Heart left ventricle (tissue), 16 donors: ENCODE measurements at places on chromosomes 1 and 21. TPM values are rescaled to one million over a fixed set of nuclear protein-coding genes. Genes with fewer than 3 reads are reported as not detected.

DNA sequence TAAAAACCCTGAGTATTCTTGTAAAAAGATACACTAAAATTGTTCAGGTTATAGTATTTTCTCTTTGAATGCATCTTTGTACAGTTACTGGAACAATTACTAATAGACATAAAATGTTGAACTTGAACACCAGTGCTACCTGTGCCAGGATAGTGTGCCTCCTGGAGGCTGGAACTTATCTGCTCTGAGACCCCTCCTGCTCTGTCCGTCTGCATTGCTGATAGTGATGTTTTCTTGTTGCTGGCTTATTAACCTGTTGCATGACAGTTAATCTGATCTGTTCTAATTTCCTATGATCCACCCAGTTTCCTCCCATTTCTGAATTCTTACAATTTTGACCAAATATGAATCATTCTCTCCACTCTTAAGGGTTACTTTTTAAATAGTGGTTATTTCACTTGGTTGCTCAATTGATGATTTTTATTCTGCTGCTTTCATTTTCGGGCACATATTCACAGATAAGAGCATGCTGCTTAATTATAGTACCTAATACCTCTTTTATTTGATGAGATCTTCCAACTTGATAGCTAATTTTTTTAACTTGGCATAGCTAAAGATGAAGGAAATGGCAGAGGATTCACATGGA lies 101.4 kb downstream of the CC2D1B start:
- DNase-seq, result no peak

DNA sequence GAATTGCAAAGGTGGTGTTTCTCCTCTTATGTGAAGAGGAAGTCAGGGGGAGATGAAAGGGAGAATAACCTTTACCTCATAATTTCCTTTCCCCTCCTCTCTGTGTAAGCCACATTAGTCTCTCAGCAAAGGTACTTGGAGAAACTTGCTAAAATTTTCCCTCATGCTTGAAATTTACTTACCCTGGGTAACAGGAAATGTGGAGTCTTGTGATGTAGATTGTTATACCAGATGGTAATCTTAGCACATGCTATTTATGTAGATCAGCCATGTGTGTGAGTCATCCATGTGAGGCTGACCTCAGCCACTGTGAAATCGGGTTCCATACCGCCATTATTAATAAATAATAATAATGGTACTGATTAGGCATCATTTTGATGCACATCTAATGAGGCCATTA lies 128.4 kb downstream of the TGFB2 start:
- DNase-seq, result no peak

DNA sequence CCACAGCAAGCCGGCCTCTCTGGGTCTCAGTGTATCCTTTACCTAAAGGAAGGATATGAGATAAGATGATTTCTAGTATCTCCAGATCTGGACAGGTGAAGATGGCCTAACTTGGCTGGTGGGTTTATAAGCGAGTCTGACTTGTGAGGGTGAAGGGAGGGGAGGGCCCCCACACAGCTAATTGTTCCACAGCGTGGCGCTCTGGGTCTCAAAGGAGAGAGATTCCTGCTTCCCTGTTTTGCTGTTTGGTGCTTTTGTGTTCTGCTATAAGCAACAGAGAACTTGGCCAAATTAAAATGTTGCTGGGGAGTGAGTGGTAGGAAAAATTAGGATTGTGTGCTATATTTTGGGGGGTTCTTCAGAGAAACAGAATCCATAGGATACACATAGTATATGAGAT lies 28.9 kb upstream of the NLRP3 start:
- DNase-seq, result no peak

GRCh38 chr1:154155251-154155650 lies 378 bp upstream of the NUP210L start:
- DNase-seq, result peak; percentile 22

GRCh38 chr1:29427614-29428279 lies 191.4 kb downstream of the PTPRU start:
- no peak for DNase-seq

DNA sequence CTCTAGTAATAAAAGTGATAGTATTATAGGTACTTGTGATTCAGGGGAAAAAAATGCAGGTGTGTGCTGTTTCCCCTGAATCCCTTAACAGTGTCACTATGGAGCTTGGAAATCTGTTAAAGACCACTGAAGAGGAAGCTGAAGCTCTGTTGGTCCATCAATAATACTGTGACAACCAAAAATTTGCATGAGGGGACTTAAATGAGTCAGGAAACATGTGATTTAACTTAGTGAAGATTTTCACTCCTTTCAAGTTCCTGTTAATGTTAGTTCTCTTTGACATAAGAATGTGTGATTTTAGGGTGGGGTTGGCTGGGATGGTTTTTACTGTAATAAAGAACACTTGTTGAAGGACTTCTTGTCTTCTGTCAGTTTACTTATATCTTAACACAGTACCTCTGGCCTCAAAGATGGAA lies 32.0 kb downstream of the VANGL2 start:
- no peak for DNase-seq

The MRPL37 gene
- 80.5 TPM for total RNA-seq

- no peak for DNase-seq
Measured at GRCh38 chr1:49363628-49364027, 586.9 kb upstream of the BEND5 start.

GRCh38 chr1:238466459-238466858 lies 575.7 kb upstream of the ZP4 start:
- no peak for DNase-seq

DNA sequence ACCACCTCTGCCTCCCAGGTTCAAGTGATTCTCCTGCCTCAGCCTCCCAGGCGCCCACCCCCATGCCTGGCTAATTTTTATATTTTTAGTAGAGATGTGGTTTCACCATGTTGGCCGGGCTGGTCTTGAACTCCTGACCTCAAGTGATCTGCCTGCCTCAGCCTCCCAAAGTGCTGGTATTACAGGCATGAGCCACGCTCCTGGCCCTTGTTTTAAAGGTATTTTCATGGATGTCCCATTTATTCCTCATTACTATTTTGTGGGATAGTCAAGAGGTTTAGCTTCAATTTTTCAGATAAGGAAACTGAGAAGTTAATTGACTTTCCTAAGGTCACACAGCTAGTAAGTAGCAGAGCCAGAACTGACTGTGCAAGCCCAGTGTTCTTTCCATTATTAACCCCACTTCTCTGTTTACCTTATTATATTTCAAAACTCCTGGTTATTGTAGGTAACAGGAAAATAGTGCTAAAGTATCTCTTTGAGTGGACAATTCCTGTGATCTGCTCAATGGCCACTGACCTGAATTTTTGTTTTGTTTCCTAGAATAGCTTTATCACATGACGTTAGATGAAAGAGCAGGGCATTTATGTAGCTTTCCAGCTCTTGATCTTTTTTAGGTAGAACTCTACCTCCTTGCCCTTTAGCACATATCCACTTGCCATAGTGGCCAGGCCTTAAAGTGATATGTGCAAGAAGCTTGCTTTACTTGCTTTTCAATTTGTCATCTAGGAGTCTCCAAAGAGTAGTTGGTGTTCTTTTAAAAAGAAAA lies 13.6 kb downstream of the ZYG11B start:
- DNase-seq, result no peak

DNA sequence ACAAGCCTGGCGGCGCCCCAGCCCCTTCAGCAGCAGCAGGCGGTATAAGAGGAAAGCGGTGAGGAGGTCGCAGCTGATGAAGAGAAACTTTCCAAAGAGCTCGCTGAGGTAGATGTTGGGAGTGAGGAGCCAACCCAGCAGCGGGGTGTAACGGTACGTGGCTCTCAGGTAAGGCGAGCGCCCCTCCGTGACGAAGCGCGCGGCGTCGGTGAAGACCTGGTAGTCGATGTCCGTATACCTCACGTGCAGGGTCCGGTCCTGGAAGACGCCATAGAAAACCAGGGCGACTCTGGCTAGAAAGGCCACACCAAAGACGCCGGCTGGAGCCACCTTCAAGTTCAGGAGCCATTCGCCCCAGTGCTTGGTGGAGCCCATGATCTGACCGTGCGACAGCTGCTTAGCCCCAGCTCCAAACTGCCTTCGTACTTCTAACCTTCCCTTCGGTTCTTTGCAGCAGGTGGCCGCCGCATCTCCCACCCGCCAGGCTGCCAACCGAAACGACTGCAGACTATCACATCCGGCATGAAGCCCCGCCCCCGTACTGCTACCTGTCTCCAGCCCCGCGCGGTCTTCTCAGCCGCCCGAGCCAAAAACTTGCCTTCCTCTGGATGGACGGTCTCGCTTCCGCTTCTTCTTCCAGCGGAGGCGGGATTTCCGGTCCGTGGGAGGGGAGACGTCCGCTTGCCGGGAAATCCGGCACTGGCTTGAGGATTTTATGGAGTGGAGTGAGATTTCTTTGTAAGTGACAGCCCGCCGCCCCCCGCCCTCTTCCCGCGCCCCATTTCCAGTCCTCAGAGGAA lies at the start of gene PIGM:
PIGM (minus strand) TSS at position 626 of the 800 bp plus-strand sequence; CDS start at position 375, 251 bp downstream.
- peak; percentile 96 for DNase-seq

GRCh38 chr1:27542463-27543273 lies 52.7 kb upstream of the WASF2 start:
- peak; percentile 62 for DNase-seq

The CAMK2N1 gene
- total RNA-seq, result 8.6 TPM

The FAM167B gene
- 3.8 TPM for total RNA-seq

GRCh38 chr1:61313906-61314422 lies 231.6 kb downstream of the NFIA start:
- DNase-seq, result no peak

DNA sequence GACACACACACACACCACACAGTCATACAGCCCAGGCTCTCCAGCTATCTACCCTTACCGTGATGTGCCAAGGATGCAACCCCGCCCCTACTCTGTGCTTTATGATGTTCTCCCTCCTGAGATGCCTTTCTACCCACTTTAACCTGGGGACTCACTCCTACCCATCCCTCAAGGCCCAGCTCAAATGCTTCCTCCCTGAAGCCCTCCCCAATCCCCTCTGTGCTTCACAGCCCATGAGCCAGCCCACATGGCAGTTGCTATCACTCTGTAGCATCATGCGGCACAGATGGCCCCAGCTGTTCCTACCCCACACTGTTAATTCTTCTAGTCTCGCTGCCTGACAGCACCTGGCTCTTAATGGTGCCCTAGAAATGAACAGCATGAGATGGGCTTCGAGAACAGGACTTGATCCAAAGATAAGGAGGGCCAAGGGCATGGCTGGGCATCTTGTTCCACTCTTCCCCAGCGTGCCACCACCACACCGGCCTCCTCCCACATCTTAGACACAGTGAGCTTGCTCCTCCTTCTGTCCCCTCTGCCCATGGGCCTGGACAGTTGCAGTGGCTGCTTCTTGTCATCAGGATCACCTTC lies 109.8 kb downstream of the GLIS1 start:
- no peak for DNase-seq

The LAMC2 gene
- total RNA-seq, result 1.5 TPM

GRCh38 chr1:165173409-165173808 lies 183.1 kb downstream of the LMX1A start:
- no peak for DNase-seq

The RER1 gene
- 117 TPM for total RNA-seq

DNA sequence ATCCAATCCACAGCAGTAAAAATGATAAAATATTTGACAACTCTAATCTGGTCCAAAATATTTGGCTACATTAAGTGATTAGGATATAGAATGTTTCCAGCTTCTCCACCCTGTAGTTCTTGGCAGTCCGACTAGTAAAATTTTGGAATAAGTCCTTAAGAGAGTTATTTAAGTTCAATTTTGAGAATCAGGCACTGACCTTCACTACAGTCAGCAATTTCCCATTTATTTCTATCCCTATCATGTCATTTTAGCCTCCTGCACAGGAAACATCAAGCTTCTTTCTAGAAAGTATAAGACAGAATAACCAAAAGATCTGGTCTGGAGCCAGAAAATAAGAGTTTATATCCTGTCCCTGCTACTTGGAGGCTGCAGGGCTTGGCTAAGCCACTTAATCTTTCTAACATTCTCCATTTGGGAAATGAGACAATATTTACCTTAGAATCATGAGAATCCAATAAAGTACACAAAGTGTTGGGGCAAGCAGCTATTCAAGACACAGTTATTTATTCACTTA lies 162.2 kb downstream of the DPYD start:
- DNase-seq, result no peak

- DNase-seq, result no peak
Measured at GRCh38 chr1:16443975-16444770, 3.6 kb downstream of the NECAP2 start.

GRCh38 chr1:181166377-181167196 lies 78.1 kb downstream of the IER5 start:
- DNase-seq, result peak; percentile 71

The FCGR3A gene
- 21.0 TPM for total RNA-seq

The PLPP3 gene
- total RNA-seq, result 221 TPM

DNA sequence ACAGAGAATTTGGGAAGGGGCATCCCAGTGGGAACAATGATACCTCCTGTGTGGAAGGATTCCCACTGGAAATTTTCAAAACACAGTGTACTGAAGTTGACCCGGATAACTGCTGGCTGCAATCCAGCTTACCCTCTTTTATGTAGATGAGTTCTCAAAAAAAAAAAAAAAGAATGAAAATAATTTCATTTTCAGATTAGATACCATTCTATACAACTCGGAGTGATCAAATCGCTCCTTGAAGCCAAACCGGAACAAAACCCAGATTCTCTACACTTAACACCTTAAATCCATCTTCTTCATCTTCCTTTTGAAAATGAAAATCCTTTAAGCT lies 69.1 kb downstream of the KAZN start:
- no peak for DNase-seq

DNA sequence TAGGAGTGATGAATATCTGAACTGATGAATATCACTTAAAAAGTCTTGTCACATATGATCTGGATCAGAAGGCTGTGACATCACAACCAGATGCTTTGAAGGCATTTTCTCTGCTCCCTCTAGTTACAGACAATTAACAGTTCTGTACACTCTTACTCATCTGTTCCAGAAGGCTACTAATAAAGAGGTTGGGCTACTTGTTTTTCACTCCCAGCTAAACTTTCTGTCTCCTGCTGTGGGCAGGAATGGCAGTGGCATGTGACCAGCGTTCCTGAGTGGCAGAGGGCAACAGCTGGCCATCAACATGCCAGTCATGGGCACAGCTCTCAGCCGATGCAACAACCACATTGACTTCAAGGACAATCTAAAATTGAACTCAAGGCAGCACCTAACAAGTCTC lies 66.7 kb downstream of the SLC45A1 start:
- peak; percentile 67 for DNase-seq

DNA sequence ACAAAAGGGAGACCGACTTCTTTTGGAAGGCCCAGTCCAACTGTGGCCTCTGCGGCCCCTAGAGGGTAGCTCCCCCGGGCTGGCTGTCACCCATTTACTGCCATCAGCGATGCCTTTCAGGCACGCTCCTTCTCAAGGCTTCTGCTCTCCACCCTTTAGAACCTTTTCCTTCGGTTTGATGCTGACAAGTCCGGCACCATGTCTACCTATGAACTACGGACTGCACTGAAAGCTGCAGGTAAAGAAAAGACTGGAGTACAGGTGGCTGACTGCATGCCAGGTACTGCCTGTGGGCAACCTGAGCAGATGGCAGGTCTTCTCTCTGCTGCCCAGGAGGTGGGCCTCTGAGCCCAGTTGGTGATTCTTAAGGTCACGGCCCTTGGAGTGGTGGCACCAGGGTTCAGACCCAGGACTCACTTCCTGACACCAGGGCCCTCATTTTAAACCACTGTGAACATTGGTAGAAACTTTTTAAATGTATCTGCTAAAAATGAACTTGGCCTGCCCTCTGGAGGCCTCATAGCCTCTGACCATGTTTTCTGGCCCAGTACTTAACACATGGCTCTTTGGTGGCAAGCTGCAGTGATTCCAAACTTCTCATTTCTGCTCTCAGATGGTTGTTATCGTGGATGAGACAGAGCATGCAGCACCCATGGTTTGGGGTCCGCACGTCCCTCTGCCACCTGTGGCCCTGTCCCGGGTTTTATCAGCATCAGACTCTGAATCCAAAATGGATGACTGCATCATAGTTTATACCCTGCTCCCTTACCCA lies 45.7 kb downstream of the CAPN9 start:
- no peak for DNase-seq
